Fibroblast of skin of right biceps (primary cell): ENCODE measurements at places on chromosomes 3 and 15.

DNA sequence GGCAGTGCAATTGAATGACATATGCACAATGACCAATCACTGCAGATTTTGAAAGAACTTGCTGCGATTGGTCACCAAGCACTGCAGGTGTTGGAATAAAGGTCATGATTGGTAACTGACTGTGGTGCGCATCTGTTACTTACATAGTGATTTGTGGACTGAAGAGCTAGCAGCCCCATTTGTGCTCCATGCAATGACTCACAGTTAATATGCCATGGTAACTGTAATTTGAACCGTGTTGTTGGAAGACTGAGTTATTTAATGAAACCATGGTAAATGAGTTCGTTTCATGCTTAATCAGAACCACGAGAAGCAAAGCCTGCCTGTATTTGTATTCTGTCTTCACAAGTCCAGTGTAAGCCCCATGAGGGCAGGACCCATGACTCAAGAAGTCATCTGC, 220.5 kb downstream of the TJP1 start:
- peak; percentile 31 for DNase-seq

DNA sequence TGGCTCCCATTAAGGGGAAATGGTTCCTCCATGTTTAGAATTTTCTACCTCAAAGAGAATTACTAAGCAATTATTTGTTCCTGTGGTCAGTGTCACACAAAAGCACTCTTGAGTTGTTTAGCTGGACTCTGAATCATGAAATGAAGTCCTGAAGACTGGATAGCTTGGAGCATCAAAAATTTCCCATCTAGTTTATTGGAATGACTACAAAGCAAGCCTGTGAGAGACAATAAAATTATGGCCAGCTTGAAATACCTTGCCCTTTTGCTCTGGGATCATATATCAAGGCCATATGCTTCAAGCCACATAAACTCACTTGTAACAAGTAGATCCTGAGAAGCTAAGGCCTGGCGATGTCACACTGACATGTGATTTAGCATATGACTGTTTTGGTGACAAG, 292.3 kb downstream of the TIGIT start:
- DNase-seq = no peak

DNA sequence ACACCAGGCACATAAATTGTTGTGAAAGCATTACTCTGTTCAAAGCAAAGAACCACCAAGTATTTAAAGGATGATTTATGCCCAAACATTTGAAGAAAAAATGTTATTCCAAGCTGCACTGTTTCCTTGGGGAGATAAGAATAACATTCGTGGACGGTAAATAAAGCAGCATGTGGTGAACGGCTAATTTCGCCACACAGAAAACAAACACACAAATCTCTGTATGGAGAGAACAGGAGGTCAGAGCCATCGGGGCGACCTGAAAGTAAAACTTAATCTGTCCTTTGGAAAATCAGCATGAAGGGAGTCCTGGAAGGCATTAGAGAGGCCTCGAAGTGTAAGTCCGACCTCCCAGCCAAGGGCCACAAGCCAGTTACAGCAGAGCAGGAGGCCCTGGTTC, 27.1 kb upstream of the GABRG3 start:
- no peak for DNase-seq

- DNase-seq = peak; percentile 71
Observed at GRCh38 chr15:74403991-74404563, 29.7 kb downstream of the SEMA7A start.

- DNase-seq = no peak
Observed at GRCh38 chr3:132854856-132855535, 132.8 kb upstream of the NPHP3 start.

DNA sequence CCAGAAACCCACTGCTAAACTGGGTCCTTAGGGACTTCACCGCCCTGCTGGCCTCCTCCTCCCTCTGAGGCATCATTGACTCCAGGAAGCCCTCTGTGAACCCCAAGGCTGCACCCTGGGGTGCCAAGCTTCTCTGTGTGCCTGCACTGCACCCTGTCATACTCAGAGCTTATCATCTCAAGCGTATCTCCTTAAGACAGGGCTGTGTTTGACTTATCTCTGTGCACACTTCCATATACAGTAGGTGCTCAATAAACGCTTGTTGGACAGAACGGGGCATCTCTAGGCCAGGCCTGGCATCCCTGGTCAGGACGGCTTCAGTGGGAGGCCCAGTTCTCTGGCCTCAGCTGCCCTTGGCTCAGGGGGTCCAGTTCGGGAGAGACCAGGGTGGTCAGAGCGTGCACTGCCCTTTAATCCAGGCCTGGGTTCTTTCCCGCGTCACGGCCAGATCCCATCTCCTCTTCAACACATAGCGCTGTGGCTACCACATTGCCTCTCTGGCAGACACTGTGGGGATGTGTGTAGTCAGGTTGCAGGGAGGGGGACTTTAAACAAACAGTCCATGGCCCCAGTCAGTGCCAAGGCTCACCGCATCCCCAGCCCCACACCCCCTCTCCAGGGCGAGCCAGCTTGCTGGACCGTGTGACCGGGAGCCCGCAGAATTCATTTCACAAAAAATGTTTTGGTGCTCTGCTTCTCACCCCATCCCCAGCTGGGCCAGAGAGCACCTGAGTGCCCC, 33.4 kb downstream of the MAGEF1 start:
- DNase-seq = no peak

GRCh38 chr15:67066041-67066958, 898 bp downstream of the SMAD3 start:
- DNase-seq = no peak

DNA sequence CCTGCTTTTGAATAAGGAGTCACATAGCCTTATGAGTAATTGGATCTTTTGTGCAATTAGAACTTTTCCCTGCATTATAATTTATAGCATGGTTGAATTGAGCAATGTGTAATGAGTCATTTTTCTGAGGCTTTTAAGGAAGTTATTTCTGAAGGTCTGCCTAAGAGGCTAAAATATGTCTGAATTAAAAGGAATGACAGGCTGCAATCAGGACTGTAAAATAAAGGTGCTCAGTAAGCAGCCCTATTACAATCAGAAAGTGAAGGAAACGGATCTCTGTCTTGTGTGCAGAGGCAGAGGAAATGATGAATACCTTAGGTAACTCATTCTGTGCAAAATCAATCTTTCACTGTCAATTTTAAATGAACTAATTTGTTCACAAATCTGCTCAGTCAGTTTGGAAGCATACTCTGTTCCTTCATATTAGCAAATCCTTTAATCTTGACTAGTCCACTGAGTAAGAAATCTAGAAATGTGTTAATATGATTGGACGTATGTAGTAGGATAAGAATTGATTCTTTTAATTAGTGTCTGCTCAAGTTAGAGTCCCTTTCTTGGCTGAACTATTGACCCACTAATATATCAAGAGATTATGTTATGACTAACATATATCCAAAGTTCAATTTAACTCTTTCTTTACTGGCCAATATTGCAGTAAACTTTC, 290.1 kb downstream of the ZIC1 start:
- peak; percentile 80 for DNase-seq
